Stimulated activated naive B cell treated with anti-CD40 and anti-IgM and Interleukin-4, amounts not matched to agents 10 μg/mL and 1 μg/mL and 100 μg/mL, for 72 hours (primary cell): ENCODE measurements at places on chromosomes 12 and 14.

- H3K27me3 ChIP-seq: peaks cover 3% of the 10 kb centered on the region
- peaks cover 6% of the 10 kb centered on the region for H3K4me1 ChIP-seq
- H3K4me3 ChIP-seq: no peak overlapping the region
- H3K36me3 ChIP-seq: no peaks in the 10 kb centered on the region
- no peak for DNase-seq
These were observed 74.3 kb downstream of the SRGAP1 start for GRCh38 chr12:63918800-63919300.

DNA sequence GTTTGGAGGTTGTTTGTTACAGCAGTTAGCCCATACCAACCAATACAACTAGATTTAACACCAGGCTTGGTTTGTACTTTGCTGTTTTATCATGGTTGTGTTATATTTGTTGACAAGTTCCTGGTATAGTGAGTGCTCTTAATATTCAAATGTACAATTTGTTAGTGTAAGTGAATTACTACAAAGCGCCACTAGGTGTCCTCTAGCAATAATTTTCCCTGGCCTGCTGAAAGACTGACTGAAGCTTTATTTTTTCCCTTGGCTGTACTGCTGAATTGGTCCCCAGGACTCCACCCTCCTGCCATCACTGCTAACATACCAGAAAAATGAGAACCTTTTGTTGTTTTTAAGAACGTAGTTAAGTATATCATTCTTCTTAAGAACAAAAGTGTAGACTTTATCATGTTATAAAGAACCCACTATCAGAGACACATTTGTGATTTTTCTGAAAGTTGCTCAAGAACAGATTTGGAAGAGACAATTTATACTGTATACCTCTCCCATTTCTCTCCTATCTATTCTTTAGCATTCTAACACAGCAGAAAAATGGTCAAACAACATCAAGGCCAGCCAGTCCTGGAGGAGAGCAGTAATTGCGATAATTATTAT lies 75.3 kb upstream of the FAR2 start:
- no peak for DNase-seq
- peaks cover 12% of the 10 kb centered on the region for H3K27me3 ChIP-seq
- H3K4me3 ChIP-seq: no peak overlapping the region
- no peak overlapping the region for H3K27ac ChIP-seq
- H3K36me3 ChIP-seq: no peaks in the 10 kb centered on the region
- H3K4me1 ChIP-seq: no peaks in the 10 kb centered on the region

- H3K36me3 ChIP-seq: peaks cover 73% of the 10 kb centered on the region
- H3K27me3 ChIP-seq: no peaks in the 10 kb centered on the region
- no peak overlapping the region for H3K27ac ChIP-seq
These were observed 59.7 kb downstream of the ATP2A2 start for GRCh38 chr12:110340706-110341105.

- no peak overlapping the region for H3K27ac ChIP-seq
- peaks cover 15% of the 10 kb centered on the region for H3K4me1 ChIP-seq
- no peak for DNase-seq
- H3K27me3 ChIP-seq: peaks cover 3% of the 10 kb centered on the region
- no peak overlapping the region for H3K4me3 ChIP-seq
- H3K36me3 ChIP-seq: peaks cover 2% of the 10 kb centered on the region
These were observed 55.5 kb downstream of the TTC7B start for GRCh38 chr14:90760591-90761316.

DNA sequence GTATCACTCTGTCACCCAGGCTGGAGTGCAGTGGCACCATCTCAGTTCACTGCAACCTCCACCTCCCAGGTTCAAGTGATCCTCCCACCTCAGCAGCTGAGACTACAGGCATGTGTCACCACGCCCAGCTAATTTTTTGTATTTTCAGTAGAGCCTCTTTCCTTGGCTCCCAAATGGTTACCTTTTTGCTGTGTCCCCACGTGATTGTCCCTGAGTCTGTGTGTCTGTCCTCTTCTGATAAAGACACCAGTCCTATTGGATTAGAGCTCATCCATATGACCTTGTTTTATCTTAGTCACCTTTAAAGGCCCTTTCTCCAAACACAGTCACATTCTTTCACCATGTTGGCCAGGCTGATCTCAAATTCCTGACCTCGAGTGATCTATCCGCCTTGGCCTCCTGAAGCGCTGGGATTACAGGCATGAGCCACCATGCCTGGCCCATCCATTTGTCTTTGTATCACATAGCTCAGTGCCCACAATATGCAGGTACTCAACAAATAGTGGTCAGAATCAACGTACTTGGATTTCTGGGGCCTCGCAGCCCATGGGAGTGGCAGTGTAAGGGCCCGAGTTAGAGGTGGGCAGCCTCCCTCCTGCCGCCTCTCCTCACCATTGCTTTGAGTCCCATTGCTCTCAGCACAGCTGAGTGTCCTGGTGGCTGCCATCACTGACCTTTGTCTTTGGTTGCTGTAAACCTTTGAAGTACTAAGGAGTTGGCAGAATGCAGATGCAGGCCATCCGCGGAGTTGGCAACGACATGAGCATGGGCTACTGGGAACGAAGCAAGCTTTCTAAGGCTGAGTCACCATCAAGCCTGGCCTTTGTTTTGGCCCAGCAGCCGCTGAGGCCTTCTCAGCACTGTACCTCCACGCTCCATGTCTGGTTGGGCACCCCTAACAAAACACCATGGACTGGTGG lies 9.3 kb downstream of the TPCN1 start:
- peaks cover 87% of the 10 kb centered on the region for H3K4me1 ChIP-seq
- H3K27me3 ChIP-seq: no peaks in the 10 kb centered on the region
- peaks cover 82% of the 10 kb centered on the region for H3K36me3 ChIP-seq
- H3K27ac ChIP-seq: peak overlapping the region; percentile 99

DNA sequence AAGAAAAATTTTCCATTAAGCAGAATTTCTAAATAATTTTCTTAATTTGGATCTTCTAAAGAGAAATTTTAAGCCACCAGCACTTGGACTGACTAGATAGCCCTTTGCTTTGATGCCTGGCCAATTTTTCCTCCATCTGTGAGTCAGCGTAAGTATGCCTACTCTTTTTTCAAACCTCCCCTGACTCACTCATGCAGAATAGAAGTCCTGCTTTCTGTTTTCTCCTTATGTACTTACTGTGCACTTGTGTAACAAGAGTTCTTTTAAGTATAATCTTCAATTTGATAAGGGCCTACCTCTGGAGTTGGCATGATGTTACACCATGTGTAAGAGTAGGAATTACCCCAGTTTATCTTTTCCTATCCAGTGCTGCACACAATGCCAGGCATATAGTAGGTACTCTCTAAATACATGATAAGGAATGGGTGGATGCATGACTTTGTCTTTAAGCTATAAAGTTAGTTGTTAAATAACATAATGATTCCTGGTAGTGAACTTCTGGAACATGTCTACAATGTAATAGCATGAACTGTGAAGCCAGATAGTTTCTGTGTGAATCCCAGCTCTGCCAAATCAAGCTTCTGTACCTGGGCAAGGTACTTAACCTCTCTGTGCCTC lies 329.6 kb downstream of the TMTC2 start:
- H3K27me3 ChIP-seq: no peaks in the 10 kb centered on the region
- H3K4me3 ChIP-seq: no peak overlapping the region
- no peak overlapping the region for H3K27ac ChIP-seq
- no peak for DNase-seq
- H3K4me1 ChIP-seq: no peaks in the 10 kb centered on the region

DNA sequence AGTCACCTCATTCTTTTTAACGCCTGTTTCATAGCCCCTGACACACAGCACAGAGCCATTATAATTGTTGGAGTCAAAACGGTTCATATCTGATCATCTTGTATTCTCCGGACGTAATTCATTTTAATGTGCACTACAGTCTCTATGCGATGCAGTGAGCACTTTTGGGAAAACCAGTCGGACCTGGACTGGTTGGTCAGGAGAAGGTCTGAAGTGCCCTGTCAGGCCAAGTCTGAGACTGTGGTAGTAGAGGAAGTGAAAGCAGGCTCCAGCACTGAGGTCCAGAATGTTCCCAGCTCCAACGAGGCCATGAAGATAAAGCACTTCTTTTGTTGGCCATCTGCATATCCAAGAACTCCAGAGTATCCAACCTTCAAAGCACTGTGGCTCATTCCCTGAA lies 117.1 kb upstream of the NCOR2 start:
- peaks cover 54% of the 10 kb centered on the region for H3K4me1 ChIP-seq
- H3K36me3 ChIP-seq: no peaks in the 10 kb centered on the region
- peaks cover 13% of the 10 kb centered on the region for H3K27me3 ChIP-seq
- H3K4me3 ChIP-seq: no peak overlapping the region
- DNase-seq: no peak

DNA sequence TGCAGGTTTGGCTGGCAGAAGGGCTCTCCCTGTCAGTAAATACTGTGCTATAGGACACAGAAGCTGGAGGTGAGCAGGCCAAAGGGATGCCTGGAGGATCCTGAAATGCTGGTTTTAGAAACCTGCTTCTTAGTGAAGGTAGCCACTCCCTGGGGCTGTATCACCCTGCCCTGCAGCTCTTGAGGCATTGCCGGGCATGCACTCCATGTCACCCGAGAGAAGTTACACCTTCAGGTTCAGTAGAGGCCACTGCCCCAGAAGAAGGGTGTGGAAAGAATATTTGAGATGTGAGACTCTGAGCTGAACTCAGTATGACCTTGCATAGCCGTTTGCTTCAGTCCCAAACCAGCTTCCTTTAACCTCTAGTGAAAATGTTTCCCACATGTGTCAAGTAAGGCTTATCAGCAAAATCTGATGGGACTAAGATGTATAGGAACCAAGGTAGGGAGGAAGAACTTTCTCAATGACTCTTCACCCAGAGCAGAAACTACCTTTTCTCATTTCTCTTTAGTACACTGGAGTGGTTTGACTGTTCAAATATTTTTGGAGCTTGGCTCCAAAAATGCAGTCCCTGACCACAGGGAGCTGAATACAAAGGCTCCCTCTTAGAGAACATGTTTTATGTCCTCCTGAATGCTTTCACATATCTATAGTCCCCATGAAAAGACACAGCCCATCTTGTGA lies 164.5 kb upstream of the DYRK2 start:
- H3K27me3 ChIP-seq: no peaks in the 10 kb centered on the region
- DNase-seq: no peak
- H3K27ac ChIP-seq: no peak overlapping the region
- peaks cover 8% of the 10 kb centered on the region for H3K36me3 ChIP-seq
- peaks cover 30% of the 10 kb centered on the region for H3K4me1 ChIP-seq

- H3K4me3 ChIP-seq: no peak overlapping the region
- no peaks in the 10 kb centered on the region for H3K36me3 ChIP-seq
- no peak for DNase-seq
These were observed 80.7 kb downstream of the NTF3 start for GRCh38 chr12:5512601-5512970.

GRCh38 chr12:129665414-129665813 lies 238.4 kb downstream of the TMEM132D start:
- no peak overlapping the region for H3K4me3 ChIP-seq
- no peak for DNase-seq
- no peaks in the 10 kb centered on the region for H3K27me3 ChIP-seq
- no peaks in the 10 kb centered on the region for H3K36me3 ChIP-seq
- H3K27ac ChIP-seq: no peak overlapping the region

DNA sequence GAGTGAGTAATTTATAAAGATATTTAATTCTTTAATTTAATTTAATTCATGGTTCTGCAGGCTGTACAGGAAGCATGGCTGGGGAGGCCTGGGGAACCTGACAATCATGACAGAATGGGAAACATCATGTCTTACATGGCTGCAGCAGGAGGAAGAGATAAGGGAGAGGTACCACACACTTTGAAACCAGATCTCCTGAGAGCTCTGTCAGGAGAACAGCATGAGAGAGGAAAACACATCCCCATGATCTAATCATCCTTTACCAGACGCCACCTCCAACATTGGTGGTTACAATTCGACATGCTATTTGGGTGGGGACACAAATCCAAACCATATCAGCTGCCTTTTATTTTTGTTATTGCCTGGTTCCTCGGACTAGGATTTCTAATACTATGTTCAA lies 928.6 kb downstream of the TMEM121 start:
- H3K27ac ChIP-seq: no peak overlapping the region
- DNase-seq: no peak
- H3K4me1 ChIP-seq: peaks cover 15% of the 10 kb centered on the region

GRCh38 chr14:74695406-74695805 lies 17.5 kb downstream of the AREL1 start:
- peaks cover 4% of the 10 kb centered on the region for H3K4me1 ChIP-seq
- no peak overlapping the region for H3K4me3 ChIP-seq
- H3K27ac ChIP-seq: no peak overlapping the region
- peaks cover 38% of the 10 kb centered on the region for H3K36me3 ChIP-seq

GRCh38 chr12:127941332-127941731 lies 325.6 kb upstream of the TMEM132C start:
- no peaks in the 10 kb centered on the region for H3K27me3 ChIP-seq
- H3K4me3 ChIP-seq: no peak overlapping the region
- no peaks in the 10 kb centered on the region for H3K4me1 ChIP-seq
- H3K36me3 ChIP-seq: no peaks in the 10 kb centered on the region

- H3K4me1 ChIP-seq: no peaks in the 10 kb centered on the region
- no peaks in the 10 kb centered on the region for H3K27me3 ChIP-seq
- H3K36me3 ChIP-seq: no peaks in the 10 kb centered on the region
These were observed 59.3 kb upstream of the TMTC1 start for GRCh38 chr12:29843036-29843435.

DNA sequence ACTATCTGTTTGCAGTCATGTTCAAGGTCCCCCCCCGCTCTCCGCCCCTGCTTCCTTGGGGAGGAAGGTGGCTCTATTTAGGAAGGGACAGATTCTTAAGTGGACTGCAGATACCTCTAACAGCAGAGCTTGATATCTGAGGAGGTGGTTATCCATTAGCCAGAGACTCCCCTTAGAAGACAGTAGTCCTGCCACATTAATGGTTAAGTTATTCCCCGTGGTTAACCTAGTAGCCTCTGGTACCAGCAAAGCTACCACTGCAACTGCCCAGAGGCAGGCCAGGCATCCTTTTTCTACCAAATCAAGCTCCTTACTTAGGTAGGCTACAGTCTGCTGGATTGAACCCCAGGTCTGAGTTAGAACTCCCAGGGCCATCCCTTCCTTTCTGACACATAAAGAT lies 162.1 kb upstream of the AVPR1A start:
- no peak for DNase-seq
- no peak overlapping the region for H3K27ac ChIP-seq
- no peak overlapping the region for H3K4me3 ChIP-seq
- no peaks in the 10 kb centered on the region for H3K4me1 ChIP-seq
- no peaks in the 10 kb centered on the region for H3K36me3 ChIP-seq

GRCh38 chr12:46920499-46920898 lies 94.7 kb upstream of the SLC38A4 start:
- H3K27me3 ChIP-seq: no peaks in the 10 kb centered on the region

DNA sequence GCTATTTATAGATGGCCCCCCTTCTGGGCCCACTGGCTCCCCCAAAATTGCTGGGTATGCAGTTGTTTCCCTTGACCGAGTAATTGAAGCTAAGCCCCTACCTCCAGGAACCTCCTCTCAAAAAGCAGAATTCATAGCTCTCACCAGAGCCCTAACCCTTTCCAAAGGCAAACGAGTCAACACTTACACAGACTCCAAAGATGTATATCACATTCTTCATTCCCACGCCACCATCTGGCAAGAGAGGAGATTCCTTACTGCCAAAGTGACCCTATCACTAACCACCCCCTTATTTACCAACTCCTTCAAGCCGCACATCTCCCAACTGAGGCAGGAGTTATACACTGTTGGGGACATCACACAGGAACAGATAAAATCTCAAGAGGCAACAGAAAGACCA lies 66.8 kb downstream of the MOK start:
- H3K27me3 ChIP-seq: no peaks in the 10 kb centered on the region
- DNase-seq: no peak
- H3K36me3 ChIP-seq: no peaks in the 10 kb centered on the region
- H3K4me1 ChIP-seq: no peaks in the 10 kb centered on the region
- H3K4me3 ChIP-seq: no peak overlapping the region
